ENCODE measurements at places on chromosomes 12 and 14.

DNA sequence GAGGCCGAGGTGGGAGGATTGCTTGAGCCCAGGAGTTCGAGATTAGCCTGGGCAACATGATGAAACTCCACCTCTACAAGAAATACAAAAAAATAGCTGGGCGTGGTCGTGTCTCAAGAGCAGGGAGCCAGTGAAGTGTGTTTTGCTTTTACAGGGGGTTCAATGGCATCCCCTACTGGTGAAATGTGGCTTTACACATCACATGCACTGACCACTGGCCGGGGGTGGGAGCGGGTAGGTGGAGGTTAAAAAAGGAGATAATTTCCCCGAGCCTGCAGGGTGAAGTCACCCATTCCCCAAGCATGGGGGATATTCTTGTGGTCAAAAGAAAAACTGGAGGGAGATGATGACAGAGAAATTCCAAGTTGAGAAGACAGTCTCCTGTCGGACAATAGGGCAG is 63.6 kb upstream of the PWP1 start:
- peak; percentile 27 for DNase-seq

DNA sequence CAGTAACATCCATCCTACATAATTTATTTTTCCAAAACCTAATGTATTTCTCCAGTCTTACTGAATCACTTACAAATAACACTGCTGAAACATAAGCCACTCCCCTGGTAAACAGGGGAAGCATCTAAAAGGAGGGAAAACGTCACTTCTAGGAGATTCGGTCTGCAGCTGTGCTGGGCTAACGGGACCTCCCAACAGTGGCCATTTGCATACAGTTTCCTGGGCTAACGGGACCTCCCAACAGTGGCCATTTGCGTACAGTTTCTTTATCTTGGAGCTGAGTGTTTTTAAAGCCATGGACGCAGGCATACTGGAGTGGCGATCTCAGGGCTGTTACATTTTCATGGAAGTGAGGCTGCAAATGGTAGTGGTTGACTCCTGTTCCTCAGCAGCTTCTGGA is 242.9 kb downstream of the TMEM132D start:
- no peak for DNase-seq

DNA sequence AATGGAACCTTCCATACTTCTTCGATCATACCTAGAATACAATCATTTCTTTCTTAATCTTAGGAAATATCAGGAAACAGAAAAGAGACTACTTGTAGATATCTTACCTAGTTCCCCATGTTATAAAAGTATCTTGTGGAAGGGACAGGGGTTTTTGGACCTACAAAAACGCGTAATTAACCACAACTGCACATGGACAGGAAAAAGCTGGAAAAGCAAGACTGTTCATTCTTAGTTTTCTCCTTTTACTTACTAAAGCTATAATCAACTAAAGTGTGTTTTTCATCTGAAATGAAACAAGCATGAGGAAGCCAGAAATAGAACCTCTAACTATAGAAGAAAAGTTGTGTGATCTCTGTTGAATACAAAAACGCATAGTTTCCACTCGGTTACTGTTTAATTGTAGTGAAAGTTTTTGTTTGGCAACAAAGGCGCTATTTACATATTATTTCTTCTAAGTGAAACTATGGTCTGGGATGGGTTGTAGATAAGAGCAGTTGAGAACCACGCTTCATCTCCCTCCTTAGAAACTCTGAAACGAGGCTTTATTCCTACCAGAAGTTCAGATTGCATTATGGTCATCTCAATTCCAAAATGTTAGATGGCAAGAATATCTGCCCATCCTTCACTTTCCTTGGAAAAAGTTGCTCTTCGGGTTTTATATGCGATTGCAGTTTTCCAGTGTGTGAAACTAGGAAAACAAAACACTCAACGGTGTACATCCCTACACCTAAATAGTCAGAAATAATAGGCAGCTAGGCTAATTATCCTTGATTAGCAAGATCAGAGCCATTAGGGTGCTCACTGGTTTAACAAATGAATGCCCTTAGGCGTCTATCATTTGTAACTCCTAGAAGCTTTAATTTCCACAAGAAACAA is 1.1 kb downstream of the BCAT1 start:
- DNase-seq: no peak

DNA sequence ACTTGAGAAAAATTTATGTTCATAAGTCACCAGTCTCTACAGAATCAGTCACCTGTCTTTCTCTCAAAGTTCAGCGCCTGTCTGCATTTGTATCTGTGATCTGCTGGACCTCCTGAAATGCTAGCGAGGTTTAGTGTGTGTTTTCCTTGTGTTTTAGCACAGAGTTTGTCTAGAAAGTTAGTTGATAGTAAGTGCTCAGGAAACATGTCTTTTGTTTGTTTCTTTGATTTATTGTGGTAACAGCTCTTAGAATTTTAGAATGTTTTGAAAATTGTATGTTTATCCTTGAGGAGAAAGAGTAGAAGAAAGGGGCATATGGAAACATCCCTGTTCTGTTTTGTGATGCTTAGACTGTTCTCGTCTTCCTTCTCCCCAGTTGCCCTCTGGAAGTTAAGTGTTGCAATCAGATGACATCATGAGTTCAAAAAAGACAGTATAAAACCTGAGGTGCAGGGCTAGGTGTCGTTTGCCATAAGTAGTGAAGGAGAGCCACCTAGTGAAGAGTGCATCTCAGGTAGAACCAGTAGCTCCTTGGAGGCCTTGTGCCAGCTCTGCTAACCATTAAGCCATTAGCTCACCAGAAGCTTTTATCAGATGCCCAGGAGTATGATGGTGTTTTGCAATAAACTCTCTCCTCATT is 44.8 kb downstream of the FBXW8 start:
- DNase-seq: no peak

- no peak for DNase-seq
Measured at GRCh38 chr14:89443042-89443629, 26.1 kb upstream of the FOXN3 start.

DNA sequence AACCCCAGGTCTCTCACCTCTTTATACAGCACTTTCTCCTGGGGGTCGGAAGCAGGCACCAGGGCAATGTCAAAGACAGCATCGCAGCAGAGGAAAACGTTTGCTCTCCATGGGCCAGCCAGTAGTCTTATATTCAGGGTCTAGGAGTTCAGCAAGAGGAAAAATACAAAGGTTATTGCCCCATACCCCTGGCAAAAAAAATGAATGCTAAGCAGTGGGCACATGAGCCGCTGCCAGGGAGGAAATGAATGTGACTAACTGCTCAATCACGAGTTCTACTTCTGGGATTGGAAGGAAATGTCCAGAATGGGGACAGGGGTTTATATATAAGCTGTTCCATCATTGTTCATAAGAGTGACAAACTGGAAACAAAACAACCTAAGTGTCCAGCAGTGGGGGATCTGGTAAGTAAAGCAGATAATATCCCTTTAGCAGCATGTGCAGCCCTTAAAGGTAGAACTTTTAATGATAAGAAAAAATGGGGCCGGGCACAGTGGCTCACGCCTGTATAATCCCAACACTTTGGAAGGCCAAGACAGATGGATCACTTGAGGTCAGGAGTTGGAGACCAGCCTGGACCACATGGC is 53.8 kb downstream of the PHETA1 start:
- no peak for DNase-seq

GRCh38 chr14:54291491-54292191 is 105.2 kb upstream of the CDKN3 start:
- peak; percentile 54 for DNase-seq

- no peak for DNase-seq
Measured at GRCh38 chr12:12470751-12471306, 91.8 kb downstream of the DUSP16 start.

- no peak for DNase-seq
Measured at GRCh38 chr14:98965076-98965475, 306.9 kb downstream of the BCL11B start.

DNA sequence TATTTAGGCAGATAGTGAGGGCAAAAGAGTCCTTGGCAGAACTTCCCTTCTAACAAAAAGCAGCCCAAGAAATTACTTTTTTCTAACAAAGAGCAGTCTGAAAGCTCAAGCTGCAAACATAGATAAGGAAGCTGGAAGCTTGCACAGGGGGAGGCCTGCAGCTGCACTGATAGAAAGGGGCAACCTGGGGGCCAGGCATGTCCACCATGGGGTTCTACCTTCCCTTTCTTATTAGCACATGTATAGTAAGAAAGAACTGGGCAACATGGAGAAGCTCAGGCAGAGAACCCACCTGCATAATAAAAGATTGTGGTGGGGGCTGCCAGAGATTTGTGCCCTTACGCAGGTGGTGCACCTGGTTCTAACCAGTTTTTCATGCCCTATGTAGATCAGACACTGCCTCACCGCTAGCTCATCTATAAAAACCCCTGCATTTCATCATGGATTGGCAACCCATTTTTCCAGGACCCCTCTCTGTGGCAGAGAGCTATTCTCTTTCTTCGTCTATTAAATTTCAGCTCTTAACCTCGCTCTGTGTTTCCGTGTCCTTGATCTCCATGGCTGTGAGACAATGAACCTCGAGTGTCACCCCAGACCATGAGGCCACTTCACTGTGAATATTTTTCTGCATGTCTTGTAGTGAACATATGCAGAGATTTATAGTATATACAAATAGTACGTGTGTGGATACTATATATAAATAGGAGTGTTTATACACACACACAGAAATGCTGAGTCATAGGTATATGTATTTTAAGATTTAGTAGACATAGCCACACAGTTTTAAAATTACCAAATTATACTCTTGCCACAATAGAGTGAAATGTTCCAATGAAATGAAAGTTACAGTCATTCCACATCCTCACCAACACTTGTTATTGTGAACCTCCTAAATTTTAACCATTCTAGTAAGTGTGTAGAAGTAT is 53.0 kb downstream of the PEX5 start:
- no peak for DNase-seq

DNA sequence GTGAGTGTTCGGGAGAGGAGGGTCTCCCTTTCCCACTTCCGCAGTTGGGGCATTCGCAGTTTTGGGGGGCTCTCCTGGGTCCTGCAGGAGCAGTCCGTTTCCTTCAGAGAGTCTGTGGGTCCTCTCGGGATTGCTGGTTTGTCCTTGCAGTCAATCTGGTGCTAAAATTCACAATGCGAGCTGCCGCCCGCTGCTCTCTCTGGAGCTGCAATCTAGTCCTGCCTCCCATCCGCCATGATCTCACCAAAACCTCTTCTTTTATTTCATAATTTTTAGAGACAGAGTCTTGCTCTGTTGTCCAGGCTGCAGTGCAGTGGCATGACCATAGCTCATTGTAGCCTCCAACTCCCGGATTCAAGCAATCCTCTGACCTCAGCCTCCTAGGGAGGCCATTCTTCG is 22.5 kb downstream of the RNFT2 start:
- no peak for DNase-seq

DNA sequence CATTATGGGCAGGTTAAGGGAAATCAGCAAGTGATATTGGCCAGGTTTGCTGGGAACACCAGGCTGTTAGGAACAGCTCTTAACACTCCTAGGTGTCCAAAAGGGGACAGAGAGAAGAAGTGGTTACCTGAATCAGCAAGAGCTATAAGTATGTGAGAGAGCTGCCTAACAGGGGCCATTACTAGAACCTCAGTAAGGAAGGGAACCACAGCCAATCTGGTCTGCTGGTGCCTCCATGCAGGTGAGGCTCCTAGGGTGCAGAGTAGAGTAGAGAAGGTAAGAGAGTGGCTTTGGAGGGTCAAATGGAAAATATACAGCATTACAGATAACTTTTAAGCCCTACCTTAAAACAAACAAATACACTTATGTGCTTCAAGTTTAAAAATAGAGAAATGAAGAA is 36.6 kb upstream of the CCT2 start:
- no peak for DNase-seq

DNA sequence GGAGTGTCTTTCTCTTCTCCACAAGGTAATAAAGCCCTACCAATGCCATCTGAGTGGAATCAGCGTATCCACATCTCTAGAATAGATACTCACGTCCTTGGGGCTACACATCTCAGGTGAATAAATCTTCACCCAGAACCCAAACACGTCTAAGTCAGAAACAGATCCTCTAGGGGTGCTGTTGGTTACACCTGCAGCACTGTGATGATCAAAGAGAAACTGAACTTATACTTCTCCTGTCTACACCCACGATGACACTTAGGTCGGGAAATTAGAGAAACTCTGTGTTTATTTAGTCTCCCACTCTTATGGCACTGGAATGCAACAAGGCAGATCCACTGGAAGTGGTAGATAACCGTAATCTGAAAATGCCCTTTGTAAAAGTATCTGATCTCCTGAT is 46.2 kb downstream of the WIF1 start:
- no peak for DNase-seq

- DNase-seq: no peak
Measured at GRCh38 chr12:130977743-130978095, 24.0 kb downstream of the ADGRD1 start.

DNA sequence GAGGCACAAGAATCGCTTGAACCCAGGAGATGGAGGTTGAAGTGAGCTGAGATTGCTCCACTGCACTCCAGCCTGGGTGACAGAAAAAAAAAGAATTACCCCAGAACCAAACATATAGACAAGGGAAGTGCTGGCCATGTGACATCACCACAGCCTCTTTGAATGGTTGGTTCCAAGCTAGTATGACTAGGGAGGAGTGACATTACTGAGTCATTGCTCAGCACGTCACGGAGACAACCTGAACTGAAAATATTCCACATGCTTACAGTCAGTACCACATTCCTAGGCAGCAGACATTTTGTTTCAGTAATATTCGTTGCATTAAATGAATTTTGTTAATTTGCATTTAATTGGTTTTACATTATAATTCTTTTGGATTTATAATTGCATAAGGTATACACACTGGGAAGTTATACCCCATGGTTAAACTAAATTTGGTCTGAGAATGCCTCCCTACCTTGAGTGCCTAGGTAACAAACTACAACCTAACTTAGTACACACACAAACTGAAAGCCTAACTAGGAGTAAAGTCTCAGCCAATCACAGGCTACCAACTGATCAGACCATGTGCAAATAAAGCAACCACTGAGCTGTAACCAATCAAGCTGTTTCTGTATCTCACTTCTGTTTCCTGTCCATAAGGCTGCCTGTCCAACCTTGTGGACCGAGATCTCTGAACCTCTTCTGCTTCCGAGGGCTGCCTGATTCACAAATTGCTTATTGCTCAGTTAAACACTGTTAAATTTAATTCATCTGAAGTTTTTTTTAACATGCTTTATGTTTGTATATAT is 164.4 kb downstream of the CAND1 start:
- DNase-seq: peak; percentile 60

DNA sequence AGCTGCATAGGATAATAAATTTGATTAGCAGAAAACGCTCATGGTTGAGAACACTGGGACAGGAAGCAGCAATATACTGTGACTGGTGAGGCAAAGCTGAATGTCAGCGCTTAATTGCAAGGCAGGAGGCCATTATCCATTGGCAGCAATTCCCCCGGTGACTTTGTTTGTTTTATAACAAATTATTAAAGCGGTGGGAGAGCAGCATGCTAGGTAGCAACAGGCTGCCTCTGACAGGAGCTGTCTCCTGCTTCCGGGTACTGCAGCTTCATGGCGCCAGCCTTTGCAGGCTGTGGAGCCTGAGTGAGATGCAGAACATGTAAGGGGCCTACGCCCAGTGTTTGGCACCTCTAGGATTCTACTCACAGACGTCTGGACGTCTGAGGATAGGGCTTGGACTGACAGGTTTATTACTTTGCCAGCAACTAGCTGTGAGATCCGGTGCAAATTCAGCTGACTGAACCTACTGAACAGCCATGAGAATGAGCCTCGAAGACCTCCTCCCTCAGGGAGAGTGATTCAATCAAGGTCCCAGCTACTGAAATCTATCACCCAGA is 82.1 kb upstream of the SSTR1 start:
- no peak for DNase-seq

Measured in astrocyte (in vitro differentiated cells and primary cell).